Foreskin keratinocyte (primary cell): ENCODE measurements at places on chromosomes 16 and 17. TPM values are rescaled to one million over a fixed set of nuclear protein-coding genes. Genes with fewer than 3 reads are reported as not detected.

ZCCHC14 gene
- 8.4 and 8.5 TPM in 2 replicates for total RNA-seq

NETO2 gene
- total RNA-seq, result 57.4 and 73.3 TPM in 2 replicates

LYZL6 gene
- total RNA-seq, result not detected in 2 replicates

CDRT15L2 gene
- not detected in 2 replicates for total RNA-seq

KRTAP4-6 gene
- total RNA-seq, result not detected in 2 replicates

DNA sequence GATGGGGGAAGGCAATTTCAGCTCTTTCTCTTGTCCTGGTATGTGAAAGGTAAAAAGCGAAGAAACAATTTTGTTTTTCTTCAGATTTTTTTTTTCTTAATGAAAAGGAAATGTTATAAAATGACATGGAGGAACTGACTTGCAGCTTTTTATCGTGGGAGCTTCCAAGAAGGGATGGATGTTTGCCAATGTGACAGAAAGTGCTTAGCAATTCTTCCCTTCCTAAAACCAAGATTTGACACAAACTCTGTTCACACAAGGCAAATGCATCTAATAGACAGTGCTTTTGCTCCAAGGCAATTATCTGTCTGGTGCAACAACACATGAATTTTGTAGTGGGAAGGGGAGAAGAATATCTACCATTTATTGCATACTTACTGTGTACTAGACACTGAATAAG is 988.5 kb downstream of the CDH11 start:
- no peak for DNase-seq

- no peak for DNase-seq
Observed at GRCh38 chr16:3054965-3055733, 8.8 kb downstream of the MMP25 start.

GRCh38 chr17:58370309-58370708 is 18.3 kb upstream of the SUPT4H1 start:
- DNase-seq, result no peak

DNA sequence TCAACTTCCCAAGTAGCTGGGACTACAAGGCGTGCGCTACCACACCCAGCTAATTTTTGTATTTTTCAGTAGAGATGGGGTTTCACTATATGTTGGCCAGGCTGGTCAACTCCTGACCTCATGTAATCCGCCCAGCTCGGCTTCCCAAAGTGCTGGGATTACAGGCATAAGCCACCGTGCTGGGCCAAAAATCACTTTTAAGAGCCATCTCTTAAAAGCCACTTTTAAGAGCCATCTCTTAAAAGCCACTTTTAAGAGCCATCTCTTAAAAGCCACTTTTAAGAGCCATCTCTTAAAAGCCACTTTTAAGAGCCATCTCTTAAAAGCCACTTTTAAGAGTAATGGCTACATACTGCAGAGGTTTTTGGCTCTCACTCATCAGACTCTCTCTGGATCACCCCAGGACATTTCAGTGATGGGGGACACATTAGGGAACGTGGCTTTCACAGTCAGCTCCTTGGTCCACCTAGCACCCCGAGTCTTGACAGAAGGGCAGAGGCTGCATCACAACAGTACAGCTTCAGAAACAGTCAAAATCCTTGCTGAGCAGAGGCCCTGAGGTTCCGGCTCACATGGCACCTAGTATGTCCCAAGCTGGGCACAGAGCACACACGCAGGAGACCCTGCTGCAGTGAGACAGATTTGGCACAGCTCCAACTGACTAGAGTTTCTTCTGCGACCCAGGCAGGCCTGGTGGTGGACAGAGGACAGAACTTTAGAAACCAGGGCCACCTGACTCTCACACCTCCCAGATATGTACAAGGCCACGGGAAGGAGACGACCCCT is 23.6 kb downstream of the RANBP10 start:
- no peak for DNase-seq

- DNase-seq, result no peak
Observed at GRCh38 chr16:71524566-71525553, 1.4 kb upstream of the CHST4 start.

DNA sequence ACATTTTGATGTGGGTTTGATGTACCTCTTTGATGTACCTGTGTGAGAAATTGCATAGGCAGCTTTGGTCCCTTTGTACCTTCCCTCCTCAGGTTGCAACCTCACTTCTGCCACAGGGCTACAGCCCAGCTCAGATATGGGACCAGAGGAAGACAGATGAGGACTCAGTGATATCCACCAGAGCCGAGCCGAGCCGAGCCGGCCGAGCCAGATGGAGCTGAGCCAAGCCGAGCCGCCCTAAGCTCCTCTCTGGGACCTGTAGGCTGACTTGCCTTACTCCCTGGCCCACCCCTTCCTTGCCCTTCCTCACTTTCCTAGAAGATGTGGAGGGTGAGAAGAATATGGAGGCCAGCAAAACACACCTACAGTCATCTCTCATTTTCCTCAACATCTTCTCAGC is 3.8 kb downstream of the HEATR9 start:
- no peak for DNase-seq

GRCh38 chr17:74212209-74212912 is 1.0 kb upstream of the TTYH2 start:
- no peak for DNase-seq

GRCh38 chr17:28392491-28392890 is 13.5 kb downstream of the SLC46A1 start:
- no peak for DNase-seq
